ENCODE measurements at places on chromosomes 1 and 21. TPM values are rescaled to one million over a fixed set of nuclear protein-coding genes. Genes with fewer than 3 reads are reported as not detected.

Gene GJB3
- total RNA-seq: 0.90 TPM

DNA sequence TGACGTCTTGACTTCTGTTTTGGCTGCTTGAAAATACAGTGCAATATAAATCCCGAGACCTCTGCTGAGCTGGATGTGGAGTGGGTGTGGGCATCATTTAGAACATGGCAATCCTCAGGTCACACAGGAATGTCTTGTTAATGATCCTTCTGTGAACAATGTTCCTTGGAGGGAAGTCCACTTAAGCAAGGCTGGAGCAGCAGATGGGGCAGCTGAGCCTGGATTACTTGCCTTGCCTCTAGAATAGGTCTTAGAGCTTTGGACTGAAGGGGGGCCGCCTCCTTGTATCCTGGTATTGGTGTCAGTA is 926 bp upstream of the SCMH1 start:
- no peaks in the 10 kb centered on the region for H3K36me3 ChIP-seq
- no peak overlapping the region for H3K4me3 ChIP-seq
- H3K27ac ChIP-seq: no peak overlapping the region

DNA sequence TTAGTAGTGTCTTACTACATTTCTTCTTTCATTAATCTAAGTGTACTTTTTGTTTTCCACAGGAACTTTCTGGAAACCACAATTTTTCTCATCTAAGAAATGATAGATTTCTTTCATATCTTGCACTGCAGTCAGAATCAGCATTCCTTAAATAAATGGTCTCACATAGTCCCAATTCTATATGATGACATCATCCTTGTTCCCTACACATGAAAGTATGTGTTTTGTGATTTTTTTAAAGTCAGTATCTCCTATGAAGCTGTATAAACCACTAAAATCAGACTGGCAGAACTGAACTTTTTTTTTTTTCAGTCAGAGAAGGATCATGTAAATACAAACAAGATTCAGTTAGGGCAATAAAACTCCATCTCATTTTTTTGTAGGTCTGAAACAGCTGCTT is 742.6 kb upstream of the CXADR start:
- no peak for DNase-seq
- H3K36me3 ChIP-seq: no peaks in the 10 kb centered on the region
- H3K4me1 ChIP-seq: no peaks in the 10 kb centered on the region
- H3K27ac ChIP-seq: no peak overlapping the region

DNA sequence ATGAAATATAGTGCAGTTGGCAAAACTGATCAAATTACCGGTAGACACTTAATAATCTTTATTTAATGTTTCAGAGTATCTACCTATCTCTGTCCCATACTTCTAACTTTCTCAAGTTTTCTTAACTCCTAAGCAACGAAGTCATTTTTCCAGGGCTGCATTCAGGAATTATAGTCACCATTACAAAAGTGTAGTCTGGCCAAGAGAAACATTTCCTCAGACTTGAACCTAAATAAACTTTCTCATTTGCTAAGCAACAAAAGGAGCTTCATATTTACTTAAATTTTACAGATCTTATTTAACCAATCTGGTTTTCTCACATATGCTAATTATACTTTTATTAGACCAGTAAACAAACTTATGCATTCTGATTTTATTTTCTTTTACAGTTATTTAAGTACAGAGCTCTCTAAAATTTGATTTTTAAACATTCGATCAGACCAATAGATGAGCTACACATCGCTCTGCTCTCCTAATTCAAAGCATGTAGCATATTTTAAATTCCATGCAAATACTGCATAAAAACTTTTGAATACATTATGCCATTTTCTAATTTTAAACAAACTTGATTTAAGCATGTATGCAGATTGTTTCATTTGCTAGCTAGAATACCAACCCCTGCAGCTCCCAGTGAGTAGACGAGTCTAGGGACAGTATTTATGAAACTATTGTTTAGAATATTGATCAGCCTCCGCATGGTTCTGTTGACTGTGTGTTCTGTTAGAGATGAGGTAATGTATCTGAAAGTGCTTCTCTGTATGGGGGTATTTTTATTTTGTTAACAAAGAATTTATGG is 201.4 kb downstream of the CHRM3 start:
- H3K27me3 ChIP-seq: no peaks in the 10 kb centered on the region
- no peaks in the 10 kb centered on the region for H3K4me1 ChIP-seq
- H3K27ac ChIP-seq: no peak overlapping the region
- no peak for DNase-seq
- H3K4me3 ChIP-seq: no peak overlapping the region

Gene CD1B
- total RNA-seq: not detected

Gene PODN
- total RNA-seq: 9.8 TPM

Gene CA14
- 4.8 TPM for total RNA-seq

DNA sequence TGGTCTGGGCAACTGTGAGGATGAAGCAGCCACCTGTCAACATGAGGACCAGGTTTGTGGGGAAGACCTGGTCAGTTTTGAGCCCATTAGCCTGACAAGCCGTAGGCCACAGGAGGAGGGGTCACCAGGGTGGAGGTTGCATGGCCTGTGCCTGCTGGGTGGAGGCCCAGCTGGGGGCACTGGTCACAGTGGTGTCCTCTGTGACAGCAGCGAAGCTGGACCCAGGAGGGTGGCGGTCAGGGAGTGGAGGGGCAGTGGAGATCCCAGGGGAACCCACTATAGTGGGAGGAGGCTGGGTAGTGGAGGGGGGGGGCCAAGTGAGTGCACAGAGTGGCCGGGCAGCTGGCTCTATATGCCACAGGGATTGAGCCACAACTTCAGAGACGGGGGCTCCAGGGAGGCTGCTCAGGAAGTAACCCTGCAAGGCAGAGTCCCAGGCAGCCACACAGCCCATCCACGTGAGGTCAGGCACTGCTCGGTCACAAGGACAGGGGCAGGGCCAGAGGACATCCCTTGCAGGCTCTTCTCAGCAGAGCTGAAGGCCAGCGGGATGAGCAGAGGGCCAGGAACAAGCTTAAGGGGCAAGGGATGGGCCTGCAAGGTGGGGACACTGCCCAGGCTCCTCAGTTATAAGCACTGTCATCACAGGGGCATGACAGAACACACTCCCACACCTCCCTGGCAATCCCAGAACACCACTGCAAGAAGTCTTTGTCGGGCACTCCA is 2.3 kb upstream of the C1orf35 start:
- H3K27me3 ChIP-seq: no peaks in the 10 kb centered on the region
- peak; percentile 46 for DNase-seq
- H3K27ac ChIP-seq: no peak overlapping the region
- peaks cover 5% of the 10 kb centered on the region for H3K36me3 ChIP-seq

- H3K27me3 ChIP-seq: no peaks in the 10 kb centered on the region
- H3K36me3 ChIP-seq: no peaks in the 10 kb centered on the region
- no peak for DNase-seq
- H3K4me3 ChIP-seq: no peak overlapping the region
- H3K4me1 ChIP-seq: no peaks in the 10 kb centered on the region
These were observed 11.0 kb downstream of the SH3BGRL3 start for GRCh38 chr1:26290882-26291261.

GRCh38 chr1:46474570-46474969 is 15.1 kb upstream of the DMBX1 start:
- H3K27ac ChIP-seq: no peak overlapping the region
- no peaks in the 10 kb centered on the region for H3K27me3 ChIP-seq
- no peaks in the 10 kb centered on the region for H3K4me1 ChIP-seq
- no peak for DNase-seq

Gene TAS1R2
- not detected for total RNA-seq

Gene FPGT
- 6.9 TPM for total RNA-seq

- H3K36me3 ChIP-seq: no peaks in the 10 kb centered on the region
- no peaks in the 10 kb centered on the region for H3K4me1 ChIP-seq
- H3K27ac ChIP-seq: no peak overlapping the region
- no peaks in the 10 kb centered on the region for H3K27me3 ChIP-seq
These were observed 17.1 kb downstream of the ZP4 start for GRCh38 chr1:237873487-237874211.

DNA sequence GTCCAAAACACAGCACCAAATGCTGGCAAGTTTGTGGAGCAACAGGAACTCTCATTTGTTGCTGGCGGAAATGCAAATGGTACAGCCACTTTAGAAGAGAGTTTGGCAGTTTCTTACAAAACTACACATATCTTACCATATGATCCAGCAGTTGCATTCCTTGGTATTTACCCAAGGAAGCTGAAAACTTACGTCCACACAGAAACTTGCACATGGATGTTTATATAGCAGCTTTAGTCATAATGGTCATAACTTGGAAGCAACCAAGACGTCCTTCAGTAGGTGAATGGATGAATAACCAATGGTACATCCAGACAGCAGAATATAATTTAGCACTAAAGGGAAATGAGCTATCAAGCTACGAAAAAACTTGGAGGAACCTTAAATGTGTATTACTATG is 66.4 kb downstream of the MARK1 start:
- no peaks in the 10 kb centered on the region for H3K36me3 ChIP-seq
- no peak for DNase-seq
- H3K4me1 ChIP-seq: no peaks in the 10 kb centered on the region
- H3K27me3 ChIP-seq: no peaks in the 10 kb centered on the region
- H3K27ac ChIP-seq: no peak overlapping the region
- H3K4me3 ChIP-seq: no peak overlapping the region

Gene LRRC53
- not detected for total RNA-seq

GRCh38 chr1:209652873-209653401 is 712 bp upstream of the LAMB3 start:
- H3K27me3 ChIP-seq: no peaks in the 10 kb centered on the region
- H3K27ac ChIP-seq: peak overlapping the region; percentile 42
- H3K4me1 ChIP-seq: peaks cover 51% of the 10 kb centered on the region
- no peaks in the 10 kb centered on the region for H3K36me3 ChIP-seq
- no peak overlapping the region for H3K4me3 ChIP-seq

Gene FAM72A
- total RNA-seq: 0.71 TPM

- no peak for DNase-seq
- H3K36me3 ChIP-seq: no peaks in the 10 kb centered on the region
- no peaks in the 10 kb centered on the region for H3K27me3 ChIP-seq
- H3K4me3 ChIP-seq: no peak overlapping the region
- H3K27ac ChIP-seq: no peak overlapping the region
These were observed 31.7 kb downstream of the AK5 start for GRCh38 chr1:77313491-77313890.

DNA sequence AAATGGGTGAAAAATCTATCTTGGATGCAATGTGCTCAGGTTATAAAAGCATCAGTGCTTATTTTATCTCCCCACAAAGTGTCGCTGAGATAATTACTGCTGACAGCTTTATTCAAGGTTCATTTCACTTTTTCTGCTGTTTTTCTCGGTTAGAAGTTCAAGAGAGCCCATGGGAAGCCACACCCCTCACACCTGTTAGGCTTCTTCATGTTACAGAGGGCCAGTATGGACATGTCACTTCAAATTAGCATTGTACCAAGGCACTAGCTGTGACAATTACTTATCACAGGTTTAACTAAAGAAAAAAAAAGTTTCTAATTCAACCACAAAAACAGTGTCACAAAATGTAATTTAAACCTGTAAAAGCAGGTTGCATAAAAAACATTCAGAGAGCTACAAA is 187.3 kb upstream of the DMRTA2 start:
- H3K36me3 ChIP-seq: no peaks in the 10 kb centered on the region
- H3K4me3 ChIP-seq: no peak overlapping the region
- no peaks in the 10 kb centered on the region for H3K4me1 ChIP-seq
- no peaks in the 10 kb centered on the region for H3K27me3 ChIP-seq
- no peak for DNase-seq

GRCh38 chr1:112402682-112403643 is 6.9 kb downstream of the CTTNBP2NL start:
- no peaks in the 10 kb centered on the region for H3K27me3 ChIP-seq
- H3K4me3 ChIP-seq: no peak overlapping the region
- no peaks in the 10 kb centered on the region for H3K4me1 ChIP-seq
- H3K36me3 ChIP-seq: no peaks in the 10 kb centered on the region
- no peak for DNase-seq
- H3K27ac ChIP-seq: no peak overlapping the region

DNA sequence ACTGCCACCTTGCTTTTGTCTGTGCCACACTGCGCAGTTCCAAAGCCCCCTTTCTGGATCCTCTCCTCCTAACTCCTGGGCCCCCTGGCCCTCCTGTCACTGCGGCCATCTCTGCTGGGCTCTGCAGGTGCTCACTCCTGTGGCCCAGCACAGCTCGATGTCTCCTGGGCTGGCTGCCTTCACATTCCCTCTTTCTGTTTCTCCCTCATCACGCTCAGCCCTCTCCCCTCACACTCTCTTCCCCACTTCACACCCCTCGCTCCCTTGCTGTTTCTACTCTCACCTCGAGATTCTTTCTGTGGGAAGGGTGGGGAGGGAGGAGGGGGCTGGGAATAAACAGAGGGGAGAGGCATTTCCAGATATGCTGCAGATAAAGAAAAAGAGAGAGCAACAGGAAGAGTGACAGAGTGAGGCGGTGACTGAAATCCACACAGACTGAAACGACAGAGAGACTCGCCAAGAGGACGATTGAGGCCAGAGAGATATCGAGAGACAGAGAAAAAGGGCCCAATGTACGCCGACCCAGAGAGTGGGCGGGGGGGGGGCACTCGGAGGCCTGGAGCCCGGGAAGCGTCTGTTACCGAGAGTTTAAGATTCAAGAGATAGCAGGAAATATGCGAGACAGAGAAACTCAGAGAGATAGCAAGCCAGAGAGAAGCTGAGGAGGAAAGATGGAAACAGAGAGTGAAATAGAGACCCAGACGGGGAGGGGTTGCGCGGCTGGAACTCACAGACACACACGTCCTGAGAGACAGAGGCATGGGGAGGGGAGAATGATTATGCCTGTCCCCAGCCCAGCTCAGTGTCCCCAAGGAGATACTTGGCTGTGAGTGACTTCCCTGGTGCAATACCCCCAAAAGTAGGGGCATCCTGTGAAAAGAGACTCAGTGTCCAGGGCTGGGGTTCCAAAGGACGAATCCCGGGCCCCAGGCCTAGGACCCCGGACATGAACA is 666 bp downstream of the CSF3R start:
- H3K4me1 ChIP-seq: no peaks in the 10 kb centered on the region
- H3K27ac ChIP-seq: peak overlapping the region; percentile 37
- no peaks in the 10 kb centered on the region for H3K36me3 ChIP-seq
- no peaks in the 10 kb centered on the region for H3K27me3 ChIP-seq

- H3K4me3 ChIP-seq: no peak overlapping the region
- DNase-seq: no peak
- no peak overlapping the region for H3K27ac ChIP-seq
- H3K27me3 ChIP-seq: no peaks in the 10 kb centered on the region
These were observed 15.3 kb upstream of the FHAD1 start for GRCh38 chr1:15231714-15232201.

Gene SPRR4
- total RNA-seq: not detected

Gene SPATA1
- 0.64 TPM for total RNA-seq

GRCh38 chr21:16279731-16280581 is 550.2 kb downstream of the USP25 start:
- no peak overlapping the region for H3K4me3 ChIP-seq
- H3K36me3 ChIP-seq: no peaks in the 10 kb centered on the region
- no peaks in the 10 kb centered on the region for H3K27me3 ChIP-seq
- peak overlapping the region; percentile 38 for H3K27ac ChIP-seq

Gene AKT3
- total RNA-seq: 8.5 TPM

Gene GNAI3
- total RNA-seq: 4.3 TPM

Gene KRTAP11-1
- not detected for total RNA-seq

All from right lobe of liver (tissue), 6 donors.